ENCODE measurements at places on chromosomes 5 and 9.

DNA sequence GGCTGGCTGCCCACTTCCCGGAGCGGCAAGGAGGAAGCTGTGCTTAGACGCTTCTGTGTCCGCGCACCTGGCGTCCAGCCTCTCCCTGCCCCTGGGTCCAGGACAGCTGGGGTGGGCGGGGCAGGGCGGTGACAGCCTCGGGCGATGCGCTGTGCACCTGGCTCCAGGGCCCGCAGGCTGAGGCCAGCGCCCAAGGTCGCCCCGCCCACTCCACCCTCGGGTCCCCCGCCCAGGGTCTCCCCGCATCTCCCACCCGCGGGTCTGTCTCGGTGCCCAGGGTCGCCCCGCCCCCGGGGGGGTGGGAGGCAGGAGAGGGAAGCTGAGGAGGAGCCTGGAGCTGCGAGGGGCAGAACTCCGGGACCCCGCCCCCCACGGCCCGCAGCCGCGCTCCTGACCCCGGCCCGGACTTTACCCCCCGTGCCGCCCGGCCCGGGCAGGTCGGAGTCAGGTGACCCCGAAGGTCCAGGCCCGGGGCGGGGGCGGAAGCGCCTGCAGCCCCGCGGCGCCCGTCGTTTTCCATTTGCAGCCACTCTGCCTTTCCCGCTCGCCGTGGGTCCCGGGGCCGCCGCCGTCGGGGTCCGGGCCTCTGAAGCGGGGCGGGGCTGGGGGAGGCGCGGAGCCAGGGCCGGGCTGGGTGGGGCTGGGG, at the start of gene ENTPD8:
ENTPD8 (minus strand) TSS at position 69 of the 646 bp plus-strand sequence. CDS start 3,072 bp downstream, outside the sequence.
- no peak for DNase-seq

GRCh38 chr5:80799573-80799972, 144.8 kb upstream of the DHFR start:
- DNase-seq: no peak

- no peak for DNase-seq
Observed at GRCh38 chr9:6611865-6612264, 33.7 kb downstream of the GLDC start.

GRCh38 chr5:175692235-175692995, 34.5 kb downstream of the HRH2 start:
- DNase-seq: no peak

Measured in activated CD8-positive, alpha-beta memory T cell treated with anti-CD3 and anti-CD28 coated beads for 1 hour (primary cell).